ENCODE measurements at places on chromosomes 3 and 15.

DNA sequence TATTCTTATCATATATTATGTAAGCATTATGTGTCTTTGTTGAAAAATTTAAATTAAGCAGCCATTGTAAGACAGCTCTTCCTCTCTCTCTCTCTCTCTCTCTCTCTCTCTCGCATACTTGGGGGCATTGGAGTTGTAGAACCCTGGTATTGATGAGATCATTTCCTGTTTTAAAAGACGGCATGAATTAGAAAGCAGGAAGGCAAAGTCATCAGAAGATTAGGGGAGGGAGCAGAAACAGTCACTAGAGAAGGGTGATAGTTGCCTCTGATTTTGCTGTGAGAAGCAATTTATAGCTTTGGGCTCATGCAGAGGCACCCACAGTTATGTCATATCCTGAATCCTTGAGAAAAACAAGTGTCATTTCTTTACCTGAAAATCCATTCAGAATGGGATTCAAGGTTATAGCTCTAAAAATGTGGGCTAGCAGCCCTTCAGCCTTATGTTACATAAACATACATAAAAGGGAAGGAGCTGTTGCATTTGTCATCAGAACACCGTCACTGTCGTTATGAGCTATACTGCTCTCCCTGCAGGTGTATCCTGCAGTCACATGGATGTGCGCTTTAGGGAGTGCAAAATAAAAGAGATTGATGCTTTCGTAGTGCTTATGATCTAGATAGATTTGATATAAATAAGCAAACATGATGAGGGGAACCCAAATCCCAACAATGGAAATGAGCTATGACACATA is 213.8 kb downstream of the NR1D2 start:
- no peak for DNase-seq

GRCh38 chr3:105771392-105771791 is 97.4 kb downstream of the CBLB start:
- DNase-seq = no peak

DNA sequence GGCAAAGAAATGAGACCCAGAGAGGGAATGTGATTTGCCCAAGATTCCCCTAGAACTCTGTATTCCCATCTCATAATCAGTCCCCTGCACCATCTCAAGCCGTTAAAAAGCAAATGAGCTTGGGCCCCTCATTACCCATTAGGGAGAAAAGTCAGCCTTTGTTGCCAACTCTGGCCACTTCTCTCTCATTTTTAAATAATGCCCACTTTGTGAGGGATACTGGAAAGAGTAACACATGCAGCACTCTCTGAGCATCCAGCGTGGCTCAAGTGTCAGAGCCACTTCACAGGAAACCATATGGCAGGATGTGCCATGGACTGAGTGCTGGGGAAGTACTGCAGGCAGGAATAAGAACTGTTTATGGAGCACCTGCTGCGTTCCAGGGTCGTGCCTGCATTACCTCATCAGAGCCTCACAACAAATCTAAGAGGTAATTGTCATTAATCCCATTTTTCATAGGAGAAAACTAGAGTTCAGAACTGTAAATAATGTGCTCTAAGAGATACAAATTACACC is 49.8 kb upstream of the SLC6A1 start:
- DNase-seq = no peak

GRCh38 chr3:197713477-197713822 is 23.3 kb downstream of the RUBCN start:
- DNase-seq = no peak
